BE2C (cell line): ENCODE measurements at places on chromosomes 4 and X.

DNA sequence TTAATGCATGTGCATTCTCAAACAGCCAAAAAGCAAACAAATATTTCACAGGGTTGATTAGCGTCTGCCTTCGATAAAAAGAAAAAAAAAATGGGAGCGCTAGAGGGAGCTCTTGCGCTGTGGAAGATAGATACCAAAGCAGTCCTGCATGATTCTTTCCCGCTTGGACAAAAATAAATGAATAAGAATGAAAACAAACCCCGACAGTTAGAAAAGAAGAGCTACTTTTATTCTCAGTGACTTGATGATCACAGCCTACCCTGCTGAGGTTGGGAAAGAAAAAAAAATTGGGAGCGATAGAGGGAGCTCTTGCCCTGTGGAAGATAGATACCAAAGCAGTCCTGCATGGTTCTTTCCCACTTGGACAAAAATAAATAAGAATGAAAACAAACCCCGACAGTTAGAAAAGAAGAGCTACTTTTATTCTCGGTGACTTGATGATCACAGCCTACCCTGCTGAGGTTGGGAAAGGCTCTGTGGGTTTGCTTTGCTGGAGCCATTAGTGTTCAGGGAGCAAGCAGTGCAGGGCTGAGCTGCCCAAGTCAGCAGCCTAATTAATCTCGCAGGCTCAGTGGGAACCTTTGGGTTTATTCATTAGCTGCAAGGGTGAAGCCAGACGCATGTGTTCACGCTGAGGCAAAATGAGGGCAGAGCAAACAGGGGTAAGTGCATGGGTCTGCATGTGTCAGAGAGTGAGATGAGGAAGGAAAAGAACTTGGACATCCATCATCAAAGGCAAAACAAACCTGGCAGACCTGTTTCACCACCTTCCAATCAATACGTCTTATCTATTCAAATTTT, 249.3 kb upstream of the PRKX start:
- DNase-seq, result no peak

GRCh38 chr4:133711817-133712216, 489.8 kb downstream of the PABPC4L start:
- no peak for DNase-seq

GRCh38 chrX:93322110-93322509, 351.3 kb downstream of the NAP1L3 start:
- no peak for DNase-seq

DNA sequence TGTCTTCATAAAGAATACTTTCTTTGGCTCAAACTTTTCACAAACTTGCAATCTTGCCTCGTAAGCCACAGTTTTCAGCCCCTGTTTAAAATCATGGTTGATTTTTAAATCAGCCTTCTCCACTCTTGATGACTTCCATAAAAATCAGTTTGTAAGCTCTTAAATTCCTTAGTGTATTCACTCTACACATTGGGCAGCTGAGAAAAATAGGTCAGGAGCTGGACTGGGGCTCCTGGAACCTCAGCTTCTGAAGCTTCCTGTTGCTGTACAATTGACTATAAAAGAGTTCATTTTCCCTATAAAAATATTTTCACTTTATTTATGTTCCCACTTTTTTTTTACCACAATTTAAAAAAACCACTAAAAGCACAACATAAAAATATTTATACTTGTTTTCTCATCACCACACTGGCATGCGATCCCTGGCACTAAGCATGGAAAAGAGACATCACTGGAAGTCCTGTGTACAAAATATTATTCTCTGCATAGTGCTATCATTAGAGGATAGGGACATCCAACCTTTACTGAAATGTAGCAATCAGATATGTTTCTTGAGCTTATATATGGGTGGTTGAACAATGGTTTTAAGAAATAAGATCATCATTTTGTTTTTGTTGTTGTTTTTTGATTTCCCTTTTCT, 345.7 kb downstream of the FBXO8 start:
- no peak for DNase-seq

- peak; percentile 15 for DNase-seq
These were observed 14.4 kb upstream of the FAM9A start for GRCh38 chrX:8815460-8816065.

- peak; percentile 49 for DNase-seq
These were observed 1.1 kb downstream of the MOB1B start for GRCh38 chr4:70903291-70903603.

GRCh38 chr4:44150091-44150576, 298.5 kb downstream of the KCTD8 start:
- DNase-seq, result no peak

DNA sequence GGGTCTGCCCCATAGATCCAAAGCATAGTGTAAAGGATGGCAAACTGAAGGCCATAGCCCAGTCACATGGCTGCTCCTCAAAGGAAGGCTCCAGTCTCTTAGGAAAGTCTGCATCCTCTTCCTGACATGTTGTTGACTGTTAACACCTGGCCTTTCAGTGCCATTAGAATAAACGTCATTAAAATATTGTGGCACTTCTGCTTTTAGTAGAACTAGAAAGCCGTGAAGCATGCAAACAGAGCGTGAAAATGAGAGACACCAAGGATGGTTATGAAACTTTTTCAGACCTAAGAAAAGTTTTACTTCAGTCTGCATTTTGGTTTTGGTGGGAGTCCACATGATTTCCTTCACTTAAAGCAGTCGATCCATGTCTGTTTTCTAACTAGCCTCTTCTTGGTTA, 41.1 kb upstream of the AFF2 start:
- DNase-seq, result no peak

DNA sequence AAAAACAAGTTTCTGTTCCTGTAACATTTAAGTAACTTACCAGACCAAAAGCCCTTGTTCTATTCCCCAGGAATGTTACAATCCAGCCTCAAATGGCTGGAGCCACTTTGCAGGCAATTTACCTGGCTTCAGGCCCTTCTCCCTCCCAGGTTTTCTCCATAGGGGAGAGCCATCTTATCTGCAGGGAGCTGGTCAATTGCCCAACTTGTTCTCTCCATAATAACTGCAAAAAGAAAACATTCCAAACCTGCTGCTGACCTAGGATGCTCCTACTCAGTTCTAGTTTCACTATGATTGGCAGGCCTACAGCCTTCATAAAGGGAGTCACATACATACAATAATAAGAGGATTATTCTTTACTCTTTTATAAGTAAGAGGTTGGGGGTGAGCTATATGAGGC, 670.7 kb downstream of the PCDH7 start:
- DNase-seq, result no peak

- DNase-seq, result no peak
These were observed 8.0 kb downstream of the JADE3 start for GRCh38 chrX:46920235-46920634.

DNA sequence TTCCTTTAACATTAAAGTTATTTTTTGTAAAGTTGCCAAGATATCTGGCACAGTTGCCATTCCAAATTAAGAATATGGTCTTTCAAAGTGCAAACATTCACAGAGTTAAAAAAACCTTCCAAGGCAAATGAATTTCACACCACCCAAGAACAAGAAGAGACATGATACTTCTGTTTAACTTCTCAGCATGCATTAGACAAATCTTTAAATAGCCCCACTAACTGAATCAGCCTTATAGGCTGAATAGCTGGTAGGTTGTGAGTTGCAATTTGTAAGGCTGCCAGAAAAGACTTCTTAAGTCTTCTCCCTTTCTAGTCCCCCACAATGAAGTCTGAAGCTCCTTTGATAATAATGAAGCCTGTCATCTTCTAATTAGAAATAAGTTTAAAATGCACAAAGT, 95.6 kb downstream of the MAPK10 start:
- no peak for DNase-seq

DNA sequence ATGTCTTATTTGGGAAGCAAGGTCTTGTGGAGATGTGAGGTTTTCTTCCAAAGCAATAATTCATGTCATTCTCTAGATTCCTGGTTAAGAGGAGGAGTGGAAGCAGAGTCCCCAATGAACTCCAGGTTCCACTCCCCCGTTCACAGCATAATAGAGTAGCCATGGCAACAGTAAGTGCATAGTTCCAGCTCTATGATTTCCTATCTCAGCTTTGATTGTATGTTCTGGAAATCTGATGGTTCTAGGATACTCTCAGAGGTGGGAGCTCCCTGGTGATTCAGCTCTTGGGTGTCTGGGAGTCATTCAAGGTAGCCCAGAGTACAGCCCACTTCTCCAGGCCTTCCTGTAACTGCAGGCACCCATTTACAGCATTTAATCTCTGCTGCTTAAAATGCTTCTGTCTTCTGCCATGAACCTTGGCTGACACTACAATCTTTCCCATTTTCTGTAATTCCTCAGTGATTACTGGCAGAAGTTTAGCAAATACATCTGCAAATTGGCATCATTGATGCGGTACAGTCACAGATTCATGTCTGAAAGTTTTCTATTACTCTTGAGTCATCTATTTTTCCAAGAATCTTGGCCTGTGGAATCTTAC, 242.0 kb downstream of the MAPK10 start:
- peak; percentile 16 for DNase-seq

DNA sequence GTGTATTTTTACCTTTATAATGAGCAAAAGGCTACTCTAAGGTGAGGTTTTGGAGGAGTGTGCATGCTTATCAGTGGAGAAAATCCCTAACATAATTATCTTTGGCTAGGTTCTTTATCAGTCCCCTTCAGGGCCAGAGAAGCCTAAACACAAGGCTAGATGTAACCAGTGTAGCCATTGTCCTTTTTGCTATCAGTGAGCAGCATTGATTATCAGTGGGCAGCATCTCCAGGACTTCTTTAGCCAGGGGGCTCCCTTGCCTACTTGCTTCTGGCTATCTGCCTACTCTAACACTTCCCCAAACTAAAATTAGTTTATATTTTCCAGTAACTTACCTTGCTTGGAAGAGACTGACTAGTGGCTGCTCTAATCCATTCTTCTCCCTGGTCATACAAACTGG, 595.6 kb downstream of the TRAM1L1 start:
- no peak for DNase-seq

DNA sequence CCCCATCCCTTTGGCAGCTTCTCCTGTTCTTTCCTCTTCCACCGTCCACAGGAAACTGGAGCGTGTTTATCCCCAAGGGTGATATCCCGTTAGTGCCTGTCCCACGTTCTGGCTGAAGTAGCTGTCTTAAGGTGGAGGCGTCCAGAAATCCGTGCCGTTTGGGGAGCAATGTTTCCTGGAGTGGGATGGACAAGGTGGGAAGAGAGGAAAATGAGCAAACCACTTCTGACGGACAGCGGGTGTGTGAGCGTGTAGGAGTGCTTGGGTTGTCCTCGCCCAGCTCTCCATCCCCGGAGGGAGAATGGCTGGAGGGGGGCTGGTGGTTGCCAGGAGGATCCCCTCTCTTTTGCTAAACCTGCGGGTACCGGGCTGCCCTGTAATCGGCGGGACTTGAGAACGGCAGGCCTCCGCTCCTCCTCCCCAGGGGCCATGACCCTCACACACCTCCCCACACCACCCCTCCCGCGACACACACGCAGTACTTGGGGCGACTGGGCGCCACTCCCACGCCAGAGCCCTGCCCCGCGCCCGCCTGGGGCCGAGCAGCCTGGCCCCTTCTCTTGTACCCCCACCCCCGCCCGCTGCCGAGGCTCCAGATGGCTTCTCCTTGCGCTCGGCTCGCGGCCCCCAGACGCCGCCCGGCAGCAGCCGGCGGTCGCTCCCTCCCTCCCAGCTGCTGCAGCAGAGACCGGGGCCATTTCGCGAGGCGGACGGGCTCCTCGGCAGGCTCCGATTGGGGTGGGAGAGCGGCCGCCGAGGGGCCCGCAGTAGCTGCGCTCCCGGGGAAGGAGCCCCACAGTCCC, 13.9 kb upstream of the PRDM8 start:
- peak; percentile 59 for DNase-seq

- no peak for DNase-seq
These were observed 36.6 kb upstream of the UGT2A1 start for GRCh38 chr4:69689599-69689998.

- DNase-seq, result peak; percentile 8
These were observed 23.3 kb downstream of the RPGR start for GRCh38 chrX:38304010-38304409.

GRCh38 chr4:125111323-125111722, 203.4 kb upstream of the FAT4 start:
- no peak for DNase-seq

GRCh38 chrX:30938295-30938694, 49.2 kb upstream of the TAB3 start:
- DNase-seq, result no peak

DNA sequence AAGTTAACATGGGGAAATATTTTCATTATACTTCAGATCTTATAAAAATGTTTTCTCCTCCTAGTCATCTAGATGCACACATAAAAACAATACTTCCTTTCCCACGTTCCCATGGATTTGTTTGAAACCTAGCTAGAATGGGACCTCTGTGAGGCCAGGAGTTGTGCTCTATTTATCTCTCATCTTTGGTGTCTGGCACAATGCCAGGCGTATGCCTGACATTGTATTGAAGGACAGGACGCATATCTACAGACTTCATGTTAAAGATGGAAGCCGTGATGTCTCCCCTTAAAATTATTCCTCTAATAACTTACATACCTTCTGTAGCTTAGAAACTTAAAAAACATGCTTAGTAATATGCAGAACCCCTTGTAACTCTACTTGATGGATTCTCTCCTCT, 394.5 kb upstream of the FAT1 start:
- DNase-seq, result no peak

DNA sequence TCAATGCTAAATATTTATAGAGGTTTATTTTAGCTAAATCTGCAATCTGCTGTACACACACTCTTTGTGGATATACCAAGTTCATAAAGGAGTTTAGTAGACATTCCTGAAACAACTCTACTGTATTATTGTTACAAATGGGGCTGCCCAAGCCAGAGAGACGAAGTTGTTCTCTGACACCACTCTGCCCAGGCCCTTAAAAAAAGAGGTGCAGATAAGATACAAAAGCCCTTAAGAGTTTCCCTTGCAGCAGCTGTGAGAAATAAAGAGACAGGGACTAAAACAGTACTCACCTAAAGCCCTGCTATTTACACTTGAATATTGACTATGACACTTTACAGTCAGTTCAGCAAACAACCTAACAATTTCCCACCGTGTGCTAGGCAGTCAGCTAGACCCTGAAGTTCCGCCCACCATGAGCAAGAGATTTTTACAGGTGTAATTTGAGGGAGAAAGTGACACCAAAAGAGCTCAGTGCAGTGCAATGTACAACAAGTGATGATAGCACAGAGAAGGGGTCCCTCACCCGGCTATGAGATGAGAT, 191.7 kb downstream of the PRDM5 start:
- no peak for DNase-seq

GRCh38 chr4:14379183-14379582, 623.1 kb upstream of the CPEB2 start:
- DNase-seq, result no peak

GRCh38 chrX:348461-349117, 30.0 kb upstream of the GTPBP6 start:
- no peak for DNase-seq

GRCh38 chr4:80839792-80840191, 190.7 kb upstream of the BMP3 start:
- no peak for DNase-seq

- DNase-seq, result no peak
These were observed 2.1 kb downstream of the MPC1L start for GRCh38 chrX:40625294-40625693.

DNA sequence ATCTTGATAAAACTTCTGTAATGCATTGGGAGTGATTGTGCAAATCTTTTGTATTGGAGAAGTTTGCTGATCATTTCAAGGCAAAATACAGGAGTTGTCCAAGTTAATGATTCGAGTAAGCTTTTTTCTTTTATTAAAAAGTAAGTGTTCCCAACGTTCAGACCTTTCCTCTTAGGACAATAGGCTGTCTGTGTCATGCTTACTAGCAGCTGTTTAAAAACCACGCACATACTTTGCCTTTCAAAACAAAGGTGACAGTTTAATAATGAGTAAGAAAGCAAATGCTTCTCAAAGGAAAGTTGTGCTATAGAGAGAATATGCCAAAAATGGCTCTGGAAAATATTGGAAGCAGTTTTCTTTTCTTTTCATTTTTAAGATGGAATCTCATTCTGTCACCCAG, 11.2 kb downstream of the TRAPPC11 start:
- no peak for DNase-seq

- peak; percentile 43 for DNase-seq
These were observed 169.8 kb downstream of the CLCN4 start for GRCh38 chrX:10326578-10326977.
